ENCODE measurements at places on chromosomes 6 and 20.

DNA sequence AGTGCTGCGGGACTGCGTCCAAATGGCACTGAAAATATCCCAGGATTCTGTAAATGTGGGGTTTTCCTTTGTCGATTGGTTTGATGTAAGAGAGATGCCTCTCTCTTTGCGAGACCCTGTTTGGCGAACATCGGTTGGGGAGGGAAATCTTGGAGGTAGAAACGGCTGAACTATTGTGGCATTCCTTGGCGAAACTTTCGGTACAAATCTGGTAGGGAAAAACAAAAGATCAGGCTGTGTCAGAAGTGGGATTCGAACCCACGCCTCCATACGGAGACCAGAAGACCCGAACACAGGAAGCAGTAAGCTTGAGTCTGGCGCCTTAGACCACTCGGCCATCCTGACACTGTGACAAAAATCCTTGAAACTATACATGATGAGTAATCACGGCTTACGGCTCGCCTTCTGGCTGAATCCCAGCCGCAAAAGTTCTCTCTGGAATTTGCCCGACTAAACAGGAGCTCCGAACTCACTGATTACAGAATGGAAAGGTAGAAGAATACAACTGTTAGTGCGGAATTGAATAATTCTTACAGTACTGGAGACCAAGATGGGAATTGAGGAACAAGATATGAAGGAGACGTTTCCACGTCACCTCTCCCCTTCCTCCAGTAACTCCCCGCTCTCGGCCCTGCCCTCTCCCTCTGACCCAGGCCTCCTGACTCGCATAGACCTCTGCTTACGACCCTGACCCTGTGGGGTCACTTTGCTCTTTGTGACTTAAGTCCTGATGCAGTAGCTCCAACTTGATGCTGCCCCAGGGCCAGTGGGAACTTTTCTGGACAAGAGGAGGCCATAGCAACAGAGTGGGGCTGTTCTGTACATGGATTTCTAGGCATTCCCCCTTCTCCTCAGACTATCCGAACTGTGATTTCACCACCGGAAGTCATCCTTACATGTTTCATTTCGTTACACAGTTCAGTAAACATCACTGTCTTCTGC, 132.8 kb upstream of the ZNF184 start:
- peak; percentile 76 for DNase-seq

GRCh38 chr6:46704562-46704961, 16.9 kb downstream of the TDRD6 start:
- no peak for DNase-seq

DNA sequence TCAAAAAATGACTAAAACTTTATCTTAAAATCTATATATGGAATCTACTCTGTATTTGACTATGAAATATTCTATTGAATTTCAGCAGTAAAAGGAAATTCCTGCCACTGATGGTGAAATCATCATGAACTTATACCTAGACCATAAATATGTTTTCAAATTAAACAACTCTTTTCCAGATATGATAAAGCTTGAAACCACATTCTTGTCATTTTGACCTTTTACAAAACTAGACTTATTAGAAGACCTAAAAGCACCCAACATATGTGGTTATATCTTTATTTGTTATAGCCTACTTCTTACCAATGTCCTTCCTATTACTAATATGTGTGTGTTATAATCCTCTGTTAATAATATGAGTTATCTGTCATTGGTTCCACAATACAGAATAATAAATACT, 35.3 kb downstream of the FRK start:
- no peak for DNase-seq

- DNase-seq = no peak
Measured at GRCh38 chr20:38870733-38871559, 55.3 kb upstream of the FAM83D start.

DNA sequence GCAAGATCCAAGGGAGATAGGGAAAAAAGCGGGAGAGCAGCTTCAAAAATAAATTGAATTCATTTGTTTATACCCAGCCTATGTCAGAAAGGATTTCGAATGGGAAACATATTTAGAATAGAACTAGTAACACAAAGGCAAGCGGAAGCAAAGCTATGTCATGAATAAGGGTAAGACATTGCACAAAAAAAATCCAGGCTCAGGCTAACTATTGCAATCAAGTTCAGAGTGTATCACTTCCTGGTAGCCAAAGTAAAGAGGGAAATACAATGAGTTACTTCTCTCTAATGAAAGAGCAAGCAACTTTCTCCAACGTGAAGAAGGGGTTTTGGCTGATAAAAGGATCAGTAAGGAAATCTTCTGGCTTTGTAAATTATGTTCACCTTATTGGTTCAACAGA, 212.8 kb downstream of the ZMYND8 start:
- DNase-seq = no peak

DNA sequence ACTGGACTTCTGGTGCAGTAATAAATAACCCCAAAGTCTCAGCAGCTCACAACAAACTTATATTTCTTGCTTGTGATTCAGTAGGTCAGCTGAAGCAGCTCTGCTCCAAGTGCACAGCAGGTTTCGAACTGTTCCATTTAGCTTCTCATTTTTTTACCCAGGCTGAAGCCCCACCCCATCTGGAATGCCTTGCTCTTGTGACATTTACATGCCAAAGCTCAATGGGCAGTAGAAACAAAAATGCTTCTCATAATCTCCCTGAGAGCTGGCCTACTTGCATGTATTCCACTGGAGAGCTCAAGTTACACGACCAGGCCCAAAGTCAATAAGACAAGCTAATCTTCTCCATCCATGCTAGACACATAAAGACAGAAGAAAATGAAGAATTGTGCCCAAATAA, 165.2 kb downstream of the HAO1 start:
- DNase-seq = peak; percentile 20

GRCh38 chr6:139882234-139882633, 507.8 kb upstream of the CITED2 start:
- DNase-seq = no peak

GRCh38 chr6:127494240-127494767, 24.8 kb downstream of the MTCL3 start:
- DNase-seq = no peak

DNA sequence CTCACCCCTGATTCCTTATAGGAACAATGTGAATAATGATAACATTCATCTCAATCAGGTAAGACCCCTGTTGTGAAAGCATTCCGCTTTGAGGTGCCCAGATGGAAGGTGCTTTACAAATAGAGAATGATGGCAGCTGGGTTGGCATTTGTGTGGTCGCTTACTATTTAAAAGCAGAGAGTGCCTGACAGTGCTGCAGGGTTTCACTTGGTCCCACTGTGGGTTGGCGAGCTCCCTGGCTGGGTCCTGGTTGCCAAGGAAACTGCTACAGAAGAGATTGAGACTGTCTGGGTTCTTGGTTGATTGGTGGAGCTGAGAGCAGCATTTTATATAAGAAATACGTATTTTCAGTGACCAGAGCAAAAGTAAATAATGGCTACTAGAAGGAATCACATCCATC, 207.2 kb upstream of the KCNQ5 start:
- DNase-seq = no peak

DNA sequence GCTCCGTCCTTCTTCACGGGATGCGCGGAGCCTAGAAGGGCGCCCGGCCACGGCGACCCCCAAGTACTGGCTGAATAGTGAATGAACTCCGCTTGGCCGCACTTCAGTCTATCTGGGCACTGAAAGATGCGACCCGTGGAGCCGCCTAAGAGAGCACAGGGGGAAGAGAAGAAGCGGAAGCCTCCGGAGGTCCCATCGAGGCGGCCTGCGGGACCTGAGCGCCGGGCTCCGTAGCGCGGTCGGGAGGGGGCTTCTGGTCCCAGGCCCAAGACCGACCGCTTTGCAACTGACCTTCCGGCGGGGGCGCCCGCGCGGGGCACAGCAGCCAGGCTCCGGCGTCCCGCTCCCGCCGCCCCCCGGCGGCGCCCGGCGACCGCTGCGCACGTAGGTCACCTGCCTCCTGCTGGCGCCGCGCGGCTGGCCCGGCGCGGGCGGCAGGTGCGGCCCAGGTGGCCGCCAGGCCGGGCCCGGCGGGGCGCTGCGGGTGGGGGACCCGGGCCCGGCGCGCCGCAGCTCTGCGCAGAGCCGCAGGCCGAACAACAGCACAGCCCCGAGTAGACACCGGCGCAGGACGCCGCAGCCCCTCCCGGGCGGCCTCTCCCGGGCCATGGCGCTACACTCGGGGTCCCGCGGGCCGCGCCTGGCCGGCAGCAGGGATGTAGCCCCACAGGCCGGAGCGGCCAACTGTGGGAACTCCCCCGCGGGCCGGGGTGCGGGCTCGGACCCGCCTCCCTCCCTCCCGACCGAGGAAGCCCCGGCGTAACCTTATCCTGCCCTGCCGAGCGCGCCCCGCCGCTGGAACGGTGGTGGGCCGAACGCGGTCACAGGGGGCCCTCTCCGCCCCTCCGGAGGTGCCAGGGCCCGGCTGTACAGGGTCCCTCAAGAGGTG, at the start of gene METTL24:
TSS of gene METTL24 (minus strand) at position 686 of the 889 bp plus-strand sequence. CDS start at position 609, 77 bp downstream.
- no peak for DNase-seq

- no peak for DNase-seq
Measured at GRCh38 chr20:45963059-45964005, 8.7 kb downstream of the ZNF335 start.

GRCh38 chr6:74519163-74519562, 686.7 kb downstream of the COL12A1 start:
- no peak for DNase-seq

- no peak for DNase-seq
Measured at GRCh38 chr6:18400831-18401446, 13.8 kb downstream of the RNF144B start.

DNA sequence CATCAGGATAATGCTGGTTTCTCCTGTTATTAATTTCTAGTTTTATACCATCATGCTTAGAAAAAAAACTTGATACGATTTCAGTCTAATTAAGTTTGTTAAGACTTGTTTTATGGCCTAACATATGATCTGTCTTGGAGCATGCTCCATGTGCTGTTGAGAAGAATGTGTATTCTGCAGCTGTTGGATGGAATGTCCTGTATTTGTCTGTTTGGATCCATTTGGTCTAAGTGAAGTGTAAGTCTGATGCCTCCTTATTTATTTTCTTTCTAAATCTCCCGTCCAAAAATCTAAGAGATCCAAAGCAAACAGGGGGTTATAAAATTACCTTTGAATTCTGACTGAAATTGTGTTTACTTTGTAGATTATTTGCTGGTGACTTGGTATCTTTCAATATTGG, 30.0 kb upstream of the PRND start:
- no peak for DNase-seq

GRCh38 chr6:43673444-43674084, 14.0 kb downstream of the MRPS18A start:
- DNase-seq = no peak

- no peak for DNase-seq
Measured at GRCh38 chr6:21022343-21023107, 488.3 kb downstream of the CDKAL1 start.

GRCh38 chr6:135088818-135089809, 34.5 kb upstream of the HBS1L start:
- DNase-seq = no peak

DNA sequence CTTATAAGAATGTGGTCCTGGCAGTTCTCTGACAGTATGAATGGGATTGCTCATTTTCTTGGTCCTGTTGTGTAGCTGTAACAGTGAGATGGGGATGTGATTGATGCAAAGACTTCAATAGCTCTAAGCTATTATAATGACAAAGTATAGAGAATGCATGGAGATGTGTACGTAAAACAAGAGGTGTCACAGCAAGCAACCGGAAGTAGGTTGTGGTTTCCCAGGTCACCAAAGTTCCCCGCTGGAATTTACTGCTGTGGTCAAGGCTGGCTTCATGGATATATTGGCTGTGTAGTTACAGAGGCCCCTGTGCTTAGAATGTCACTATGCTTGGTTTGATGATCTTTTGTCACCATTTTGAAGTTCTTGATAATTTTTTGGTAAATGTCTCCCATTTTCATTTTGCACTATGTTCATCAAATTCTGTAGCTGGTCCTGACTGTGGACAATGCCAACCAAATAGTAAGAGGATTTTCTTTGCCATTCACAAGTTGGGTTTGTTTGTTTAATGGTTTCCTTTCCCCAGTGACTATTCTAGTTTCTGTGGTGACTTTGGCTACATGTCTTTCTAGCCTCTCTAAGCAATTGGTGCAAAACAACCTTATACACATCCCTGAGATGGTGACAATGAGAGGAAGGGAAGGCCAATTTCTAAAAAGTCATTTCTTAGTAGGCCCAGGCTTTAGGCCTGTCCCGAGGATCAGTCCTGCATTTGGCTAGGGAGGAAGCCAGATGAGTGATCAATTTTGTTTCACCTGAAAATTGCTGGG, 10.5 kb downstream of the DNAH8 start:
- DNase-seq = no peak

- DNase-seq = peak; percentile 49
Measured at GRCh38 chr6:107318100-107318736, 141.1 kb downstream of the PDSS2 start.

DNA sequence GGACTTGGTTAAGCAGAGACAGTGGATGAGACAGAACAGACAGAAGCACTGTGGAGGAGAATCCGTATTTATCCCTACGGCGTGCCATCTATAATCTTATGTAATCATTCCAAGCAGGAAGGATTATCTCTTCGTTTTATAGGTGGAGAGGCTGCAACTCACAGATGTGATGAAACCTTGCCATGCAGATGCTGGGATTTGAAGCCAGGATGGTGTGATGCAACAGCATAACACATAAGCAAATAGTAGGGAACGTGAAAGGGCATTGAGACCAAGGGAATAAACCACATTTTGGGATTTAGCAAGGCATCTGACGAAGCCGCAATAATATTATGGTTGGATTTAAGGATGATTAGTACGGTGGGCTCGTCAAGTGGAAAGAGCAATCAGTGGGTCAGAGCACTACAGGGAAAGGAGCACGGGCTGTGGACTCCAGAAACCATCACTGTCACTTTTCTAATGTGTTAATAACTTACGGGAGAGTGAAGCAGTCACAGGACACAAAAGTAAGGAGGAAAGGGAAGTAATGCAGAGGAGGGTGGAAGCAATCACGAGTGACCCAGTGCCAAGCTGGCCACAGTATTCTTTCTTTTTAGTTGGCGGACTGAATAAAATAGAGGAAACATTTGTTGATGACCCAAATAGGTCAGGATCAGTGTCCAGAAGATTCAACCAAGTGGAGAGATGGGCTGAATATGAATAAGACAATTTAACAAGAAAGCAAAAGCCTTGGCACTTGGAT, 119.6 kb upstream of the EDN1 start:
- no peak for DNase-seq

- DNase-seq = no peak
Measured at GRCh38 chr20:63966944-63967322, 2.8 kb downstream of the ZNF512B start.

Measured in NT2/D1 (cell line).